ENCODE measurements at places on chromosomes 11 and 22. TPM values are rescaled to one million over a fixed set of nuclear protein-coding genes. Genes with fewer than 3 reads are reported as not detected.
A peak's percentile ranks its signal among the peaks of the same experiment; 100 is the strongest.

MAJIN gene
- total RNA-seq = 0.26 TPM

SYT12 gene
- total RNA-seq = 0.41 TPM

ASCL2 gene
- 1.4 TPM for total RNA-seq

AMBRA1 gene
- total RNA-seq = 10.2 TPM

- DNase-seq = no peak
Observed at GRCh38 chr11:102589047-102589459, 36.1 kb downstream of the MMP20 start.

- no peak for DNase-seq
Observed at GRCh38 chr11:46729110-46730027, 10.4 kb downstream of the F2 start.

GRCh38 chr11:75801362-75802020 lies 13.5 kb upstream of the UVRAG start:
- DNase-seq = peak; percentile 21

DNA sequence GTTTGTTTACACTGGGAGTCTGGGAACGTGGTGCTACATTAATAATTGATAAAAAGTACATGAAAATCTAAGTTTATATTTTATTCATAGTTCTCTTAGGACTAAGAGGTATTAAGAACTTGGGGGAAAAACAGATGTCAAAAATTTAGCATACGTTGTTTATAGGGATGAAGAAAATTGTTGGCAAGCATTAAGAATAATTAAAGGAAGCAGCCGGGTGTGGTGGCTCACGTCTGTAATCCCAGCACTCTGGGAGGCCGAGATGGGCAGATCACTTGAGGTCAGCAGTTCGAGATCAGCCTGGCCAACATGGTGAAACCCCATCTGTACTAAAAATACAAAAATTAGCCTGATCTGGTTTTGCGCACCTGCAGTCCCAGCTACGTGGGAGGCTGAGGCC lies 60.7 kb upstream of the ADORA2A start:
- DNase-seq = no peak

- no peak for DNase-seq
Observed at GRCh38 chr11:2940147-2940920, 11.1 kb upstream of the PHLDA2 start.

DNA sequence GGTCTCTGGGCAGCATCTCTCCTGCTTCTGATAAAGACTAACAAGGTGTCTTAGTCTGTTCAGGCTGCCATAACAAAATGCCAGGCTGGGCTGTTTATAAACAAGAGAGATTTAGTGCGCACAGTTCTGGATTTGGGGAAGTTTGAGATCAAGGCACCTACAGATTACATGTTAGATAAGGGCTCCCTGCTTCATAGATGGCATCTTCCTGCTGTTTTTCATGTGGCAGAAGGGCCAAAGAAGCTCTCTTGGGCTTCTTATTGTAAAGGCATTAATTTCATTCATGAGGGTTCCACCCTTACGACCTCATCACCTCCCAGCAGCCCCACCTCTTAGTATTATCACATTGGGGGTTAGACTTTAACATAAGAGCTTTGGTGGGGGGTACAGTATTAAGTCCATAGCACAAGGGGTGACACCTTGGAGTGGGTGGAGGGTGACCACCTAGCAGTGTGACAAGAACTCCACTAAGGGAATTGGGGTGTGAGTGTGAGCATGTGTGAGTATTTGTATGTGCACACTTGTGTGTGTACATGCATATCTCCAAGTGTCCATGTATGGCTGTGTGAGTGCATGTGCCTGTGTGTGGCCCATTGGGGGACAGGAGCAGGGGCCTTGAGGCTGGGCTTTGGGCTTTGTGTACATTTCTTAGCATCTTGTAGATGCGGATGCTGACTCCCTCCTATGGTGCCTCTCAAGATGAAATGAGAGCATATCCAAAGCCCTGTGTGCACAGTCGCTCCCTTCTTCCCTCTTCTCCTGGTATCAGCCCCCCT lies 42.7 kb downstream of the BCR start:
- no peak for DNase-seq

- DNase-seq = no peak
Observed at GRCh38 chr11:95911369-95911759, 12.5 kb downstream of the MTMR2 start.

DNA sequence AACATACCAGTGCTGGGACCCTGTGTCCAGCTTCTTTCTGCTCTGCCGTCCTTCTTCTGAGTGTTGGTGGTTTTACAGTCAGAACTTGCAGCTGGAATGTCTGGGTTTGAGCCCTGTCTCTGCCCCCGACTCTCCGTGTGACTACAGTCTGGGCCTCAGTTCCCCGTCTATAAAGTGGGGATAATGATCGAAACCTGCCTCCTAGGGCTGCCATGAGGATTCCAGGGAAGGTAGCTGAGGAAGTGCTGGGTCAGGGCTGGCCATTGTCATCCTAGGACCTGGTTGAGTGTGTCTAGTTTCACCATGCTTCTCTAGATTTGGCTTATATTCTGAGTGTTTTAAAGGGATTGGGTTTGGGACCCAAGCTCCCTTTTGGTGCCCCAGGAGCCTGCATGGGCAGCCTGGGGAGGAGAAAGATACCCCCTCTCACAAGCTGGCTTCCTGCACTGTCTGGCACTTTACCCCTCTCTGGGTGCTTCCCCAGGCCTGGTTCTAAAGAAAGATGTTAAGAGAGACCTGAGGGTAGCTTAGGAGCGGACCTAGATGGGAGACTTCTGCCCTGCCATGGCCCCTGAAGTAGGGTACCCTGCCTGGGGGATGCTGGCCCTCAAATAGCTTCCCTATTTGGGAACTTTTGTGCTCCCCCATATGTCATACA lies 49.9 kb downstream of the TSPAN18 start:
- DNase-seq = no peak

GRCh38 chr22:46360891-46361290 lies 25.4 kb downstream of the TRMU start:
- no peak for DNase-seq

DNA sequence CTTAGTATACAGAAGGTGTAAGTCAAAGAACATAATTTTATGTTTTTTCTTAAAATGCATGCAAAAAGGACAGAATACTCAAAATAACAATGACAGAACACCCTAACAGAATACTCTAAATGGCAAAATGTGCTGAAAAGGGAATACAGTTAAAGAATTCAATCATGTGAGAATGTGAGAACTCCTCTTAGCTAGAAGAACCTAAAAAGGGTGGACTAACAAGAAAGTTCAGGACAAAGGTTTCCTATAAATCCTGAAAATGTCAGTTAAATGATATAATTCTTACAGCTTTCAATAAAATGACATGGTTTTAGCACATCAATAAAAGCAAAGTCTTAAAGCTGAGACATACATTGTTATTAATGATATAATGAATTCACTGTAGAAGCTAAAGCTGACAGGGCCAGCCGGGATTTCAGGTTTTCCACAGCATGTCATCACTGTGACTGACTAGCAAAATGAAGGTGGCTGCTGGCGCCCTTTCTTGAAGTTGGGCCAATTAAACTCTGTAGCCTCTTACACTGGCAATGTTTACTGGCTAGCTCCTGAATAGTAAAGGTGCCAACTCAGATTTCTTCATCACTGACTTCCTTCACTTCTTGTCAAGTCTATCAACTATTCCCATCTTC lies 244.4 kb downstream of the TTC28 start:
- DNase-seq = peak; percentile 77

DNA sequence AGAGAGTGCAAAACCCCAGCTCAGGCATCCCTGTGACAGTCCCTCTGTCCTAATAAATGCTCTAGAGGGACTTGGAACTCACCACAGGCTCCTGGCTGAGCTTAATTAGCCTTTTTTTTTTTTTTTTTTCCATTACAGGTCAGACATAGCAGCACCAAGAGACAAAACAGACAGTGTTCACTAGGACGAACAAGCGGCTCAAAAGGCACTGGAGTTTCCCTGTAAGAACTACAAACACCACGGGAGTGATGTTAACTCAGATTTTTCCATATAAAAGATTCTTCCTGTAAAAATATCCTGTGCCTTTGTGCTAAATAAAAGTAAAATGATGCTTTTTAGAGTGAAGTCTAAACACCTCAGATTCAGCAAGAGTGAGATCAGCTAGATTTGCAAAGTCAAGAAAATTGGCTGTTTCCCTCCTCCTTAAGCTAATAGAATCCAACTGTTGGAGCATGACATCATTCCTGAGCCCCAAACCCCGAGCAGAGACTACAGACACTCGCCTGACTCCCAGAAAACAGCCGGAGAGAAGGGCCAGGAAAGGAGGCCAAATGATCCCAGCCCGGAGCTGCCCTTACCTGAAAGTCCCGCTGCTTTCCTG lies 101.0 kb upstream of the AKIP1 start:
- no peak for DNase-seq

DNA sequence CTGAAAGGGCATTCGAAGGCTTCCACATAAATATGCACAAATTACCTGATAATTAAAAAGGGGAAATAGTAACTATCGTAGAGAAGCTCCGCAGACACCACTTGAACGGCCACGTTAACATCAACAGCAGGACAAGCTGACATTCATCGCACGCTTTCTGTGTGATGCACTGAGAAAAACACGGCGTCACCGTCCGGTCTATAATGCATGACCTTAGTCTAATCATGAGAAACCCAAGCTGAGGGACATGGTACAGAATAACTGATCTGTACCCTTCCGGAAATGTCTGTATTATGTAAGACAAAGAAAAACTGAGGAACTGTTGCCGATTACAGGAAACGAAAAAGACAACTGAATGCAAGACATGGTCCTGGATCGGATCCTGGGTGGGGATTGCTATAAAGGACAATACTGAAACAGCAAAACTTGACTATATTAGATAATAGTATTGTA lies 678 bp upstream of the RANGAP1 start:
- no peak for DNase-seq
